Transverse colon (tissue), 4 donors: ENCODE measurements at places on chromosomes 12 and 14.

DNA sequence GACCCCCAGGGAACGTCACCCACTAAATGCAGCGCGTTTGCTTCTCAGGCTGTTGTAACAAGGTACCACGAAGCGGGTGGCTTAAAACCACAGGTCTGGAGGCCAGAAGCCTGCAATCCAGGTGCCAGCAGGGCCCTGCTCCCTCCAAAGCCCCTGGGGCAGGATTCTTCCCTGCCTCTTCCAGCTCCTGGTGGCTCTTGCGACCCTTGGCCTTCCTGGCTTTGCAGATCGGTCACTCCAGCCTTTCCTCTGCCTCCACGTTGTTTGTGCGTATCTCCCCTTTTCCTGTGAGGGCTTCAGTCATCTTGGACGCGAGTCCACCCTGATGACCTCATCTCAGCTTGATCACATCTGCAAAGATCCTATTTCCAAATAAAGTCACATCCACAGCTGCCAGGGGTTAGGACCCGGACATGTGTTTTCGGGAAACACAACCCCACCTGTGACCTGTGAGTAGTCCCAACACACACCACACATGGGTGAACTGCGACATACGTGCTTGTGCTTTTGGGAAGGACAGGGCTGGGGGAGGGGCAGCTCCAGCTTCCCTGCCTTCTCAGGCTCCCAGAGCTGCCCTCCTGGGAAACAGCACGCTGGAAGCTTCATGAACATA is 114.5 kb upstream of the NCOR2 start:
- no peak for DNase-seq

- no peak for DNase-seq
Observed at GRCh38 chr12:31471051-31471450, 119.9 kb downstream of the DENND5B start.

- DNase-seq, result no peak
Observed at GRCh38 chr14:89586258-89587135, 169.5 kb upstream of the FOXN3 start.

GRCh38 chr14:101501341-101501740 is 60.0 kb upstream of the DIO3 start:
- DNase-seq, result no peak

GRCh38 chr14:100440207-100440631 is 117.1 kb downstream of the SLC25A47 start:
- DNase-seq, result peak; percentile 82

- DNase-seq, result no peak
Observed at GRCh38 chr14:63897721-63898163, 44.9 kb downstream of the SYNE2 start.

- no peak for DNase-seq
Observed at GRCh38 chr12:52524241-52524897, 4.2 kb upstream of the KRT5 start.

GRCh38 chr12:92707926-92708325 is 5.1 kb downstream of the PLEKHG7 start:
- DNase-seq, result no peak

DNA sequence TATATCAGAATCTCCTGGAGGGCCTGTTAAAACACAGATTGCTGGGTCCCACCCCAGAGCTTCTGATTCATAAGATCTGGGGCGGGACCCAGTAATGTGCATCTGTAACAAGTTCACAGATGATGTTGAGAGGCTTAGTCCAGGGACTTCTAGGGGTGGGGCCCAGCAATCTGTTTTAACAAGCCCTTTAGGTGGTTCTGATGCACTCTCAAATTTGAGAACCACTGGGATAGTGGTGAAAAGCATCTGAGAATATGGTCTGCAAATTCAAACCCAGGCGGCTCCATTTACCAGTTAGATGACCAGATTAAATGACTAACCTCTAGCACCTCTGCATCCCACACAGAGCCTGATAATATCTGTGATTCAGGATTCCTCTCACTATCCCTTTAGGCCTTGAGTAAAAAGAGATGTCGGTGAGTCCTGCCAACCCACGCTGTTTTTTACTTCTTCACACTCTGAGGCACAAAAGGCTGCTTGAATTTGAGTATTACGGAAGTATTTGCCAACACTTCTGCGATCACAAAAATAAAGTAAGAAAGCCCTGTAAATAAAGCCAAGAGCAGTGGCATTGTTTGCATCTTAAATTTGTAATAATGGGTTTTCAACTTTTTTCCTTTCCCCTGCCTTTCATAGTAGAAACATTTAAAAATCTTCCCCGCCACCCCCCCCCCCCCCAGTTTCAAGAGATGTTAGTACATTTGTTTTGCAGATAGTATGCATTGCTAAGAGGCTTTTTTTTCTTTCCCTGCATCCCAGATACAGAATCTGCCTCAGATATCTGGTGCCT is 1.8 kb upstream of the FRS2 start:
- DNase-seq, result no peak

GRCh38 chr14:61203081-61203753 is 77.9 kb downstream of the TMEM30B start:
- no peak for DNase-seq
